A549 treated with CORT108297 at 1 μM for 4 hours (cell line): ENCODE measurements at places on chromosomes 7 and 10. TPM values are rescaled to one million over a fixed set of nuclear protein-coding genes. Genes with fewer than 3 reads are reported as not detected.

Gene HILPDA
- 21.1 to 26.6 TPM (median 23.0 TPM) in 5 replicates for total RNA-seq

Gene CFAP58
- 0.07 to 0.16 TPM (median 0.13 TPM) in 5 replicates for total RNA-seq

Gene TUBB8
- 0.03 to 0.12 TPM (median 0.07 TPM) in 3 of 5 replicates, not detected in the others for total RNA-seq

Gene TMEM209
- 13.7 to 17.5 TPM (median 15.3 TPM) in 5 replicates for total RNA-seq

Gene DRGX
- 0.06 to 0.09 TPM in 2 of 5 replicates, not detected in the others for total RNA-seq
